ENCODE measurements at places on chromosomes 11 and 22.

- DNase-seq, result no peak
These were observed 99.8 kb upstream of the ALX4 start for GRCh38 chr11:44409558-44410236.

GRCh38 chr11:128806506-128807261 lies 60.4 kb downstream of the KCNJ1 start:
- no peak for DNase-seq

GRCh38 chr11:44530413-44531115 lies 34.9 kb upstream of the CD82 start:
- DNase-seq, result no peak

DNA sequence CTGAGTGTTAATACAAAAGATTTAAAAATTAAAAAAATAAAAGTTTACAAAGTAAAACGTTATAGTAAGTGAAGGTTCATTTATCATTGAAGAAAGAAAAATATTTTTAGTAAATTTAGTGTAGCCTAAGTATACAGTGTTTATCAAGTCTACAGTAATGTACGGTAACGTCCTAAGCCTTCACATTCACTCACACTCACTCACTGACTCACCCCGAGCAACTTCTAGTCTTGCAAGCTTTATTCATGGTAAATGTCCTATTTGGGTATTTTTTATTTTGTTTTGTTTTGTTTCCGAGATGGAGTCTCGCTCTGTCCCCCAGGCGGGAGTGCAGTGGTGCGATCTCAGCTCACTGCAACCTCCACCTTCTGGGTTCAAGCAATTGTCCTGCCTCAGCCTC lies 8.8 kb downstream of the CASTOR1 start:
- DNase-seq, result no peak

DNA sequence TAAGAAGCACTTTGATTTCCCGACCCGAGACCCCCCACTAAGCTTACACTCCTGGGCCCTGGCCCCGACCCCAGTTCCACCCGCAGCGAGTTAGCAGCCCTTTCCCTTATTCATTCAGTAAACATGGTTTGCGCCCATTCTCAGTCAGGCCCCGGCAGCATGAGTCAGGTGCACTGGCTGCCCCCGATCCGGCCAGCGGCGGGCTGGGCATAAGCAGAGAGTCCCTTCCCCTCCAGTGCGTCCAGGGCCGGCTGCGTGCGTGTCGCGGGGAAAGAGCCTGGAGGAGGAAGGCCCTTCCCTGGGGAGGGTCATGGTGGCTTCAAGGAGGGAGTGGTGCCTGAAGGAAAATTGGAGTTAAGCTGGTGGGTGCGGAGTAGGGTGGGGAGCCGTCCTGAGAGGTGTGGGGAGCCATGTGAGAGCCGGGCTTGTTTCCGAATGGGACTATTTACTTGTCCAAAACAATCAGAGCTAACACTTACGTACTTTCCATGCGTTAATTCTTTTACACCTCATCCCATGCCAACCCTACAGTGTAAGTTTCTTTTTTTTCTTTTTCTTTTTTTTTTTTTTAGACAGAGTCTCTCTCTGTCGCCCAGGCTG lies 657 bp downstream of the IGHMBP2 start:
- no peak for DNase-seq

DNA sequence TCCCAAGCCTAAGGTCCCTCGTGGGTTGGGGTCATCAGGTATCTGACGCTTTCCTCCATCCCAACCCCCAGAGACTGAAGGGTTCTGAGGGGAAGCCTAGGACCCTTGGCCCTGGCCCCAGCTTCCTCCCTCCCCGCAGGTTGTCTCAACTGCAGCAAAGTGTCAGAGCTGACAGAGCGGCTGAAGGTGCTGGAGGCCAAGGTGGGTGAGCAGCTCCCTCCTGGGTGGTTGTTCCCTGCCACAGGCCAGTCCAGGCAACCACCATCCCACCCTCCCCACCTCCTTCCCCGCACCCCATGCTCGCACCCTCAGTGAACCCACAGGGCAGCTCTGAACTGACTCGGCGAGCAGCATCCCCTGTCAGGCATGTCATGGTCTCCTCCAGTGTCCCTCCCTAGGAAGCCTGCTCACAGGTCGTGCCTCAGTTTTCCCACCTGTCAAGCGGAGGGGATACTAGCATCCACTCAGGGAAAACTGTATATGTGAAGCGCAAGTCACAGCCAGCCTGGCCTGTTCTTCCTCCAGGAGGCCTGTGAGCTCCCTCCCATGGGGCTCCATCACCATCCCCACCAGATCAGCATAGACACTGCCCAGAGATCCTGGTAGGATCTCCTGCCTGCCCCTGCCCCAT lies 20.8 kb downstream of the EMID1 start:
- no peak for DNase-seq

GRCh38 chr11:104148074-104148473 lies 15.9 kb downstream of the PDGFD start:
- DNase-seq, result peak; percentile 71

- DNase-seq, result peak; percentile 74
These were observed 237.4 kb downstream of the TTC28 start for GRCh38 chr22:28442264-28442710.

GRCh38 chr22:19841641-19842392 lies 12.9 kb downstream of the GNB1L start:
- no peak for DNase-seq

DNA sequence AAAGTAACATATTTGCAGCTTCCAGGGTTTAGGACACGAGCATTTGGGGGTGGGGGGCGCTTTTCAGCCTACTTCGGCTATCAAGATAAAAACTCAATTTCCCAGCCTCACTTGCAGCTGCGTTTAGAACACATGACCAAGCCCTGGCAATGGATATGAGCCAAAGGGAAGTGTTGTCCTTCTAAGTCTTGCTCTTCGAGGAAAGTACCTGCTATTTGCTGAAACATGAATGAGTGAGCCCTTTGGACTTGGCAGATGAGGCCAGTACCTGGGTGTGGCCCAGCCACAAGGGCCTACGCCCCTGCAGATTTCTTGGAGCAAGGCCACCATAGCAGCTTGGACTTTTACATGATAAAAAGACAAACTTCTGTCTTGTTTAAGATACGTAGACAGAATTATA lies 60.2 kb upstream of the SORL1 start:
- no peak for DNase-seq

DNA sequence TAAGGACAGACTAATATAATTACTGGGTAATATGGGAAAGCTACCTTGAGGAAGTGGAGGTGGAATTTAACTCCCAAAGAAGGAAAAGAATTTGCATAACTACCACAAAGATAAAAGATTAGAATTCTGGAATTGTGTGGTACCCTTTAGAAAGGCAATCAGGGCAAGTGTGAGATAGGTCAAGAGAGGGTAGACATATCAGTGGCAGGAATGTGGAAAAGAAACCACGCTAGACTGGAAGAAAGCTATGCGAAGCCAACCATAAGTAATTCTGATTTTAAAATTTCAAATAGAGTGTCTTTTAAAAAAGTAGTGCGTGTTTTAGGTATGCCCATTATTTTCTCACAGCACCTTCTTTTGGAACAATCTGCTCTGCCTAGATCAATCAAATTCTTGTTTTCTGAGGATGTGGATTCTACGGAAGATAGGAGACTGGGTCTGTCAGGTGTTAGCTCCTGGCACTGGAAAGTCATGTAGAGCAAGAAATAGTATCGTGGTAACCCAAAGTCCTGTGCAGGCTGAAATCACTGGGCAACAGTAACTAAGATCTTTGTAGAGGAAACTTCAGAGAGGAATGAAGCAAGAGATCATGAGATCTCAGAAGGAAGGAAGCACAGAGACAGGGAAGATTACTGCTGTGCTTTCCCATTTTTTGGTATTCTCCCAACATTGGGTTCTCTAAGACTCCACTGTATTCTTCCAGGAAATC lies 111.3 kb upstream of the MTMR2 start:
- no peak for DNase-seq

GRCh38 chr22:37782340-37783168 lies 25.2 kb upstream of the GCAT start:
- peak; percentile 65 for DNase-seq

DNA sequence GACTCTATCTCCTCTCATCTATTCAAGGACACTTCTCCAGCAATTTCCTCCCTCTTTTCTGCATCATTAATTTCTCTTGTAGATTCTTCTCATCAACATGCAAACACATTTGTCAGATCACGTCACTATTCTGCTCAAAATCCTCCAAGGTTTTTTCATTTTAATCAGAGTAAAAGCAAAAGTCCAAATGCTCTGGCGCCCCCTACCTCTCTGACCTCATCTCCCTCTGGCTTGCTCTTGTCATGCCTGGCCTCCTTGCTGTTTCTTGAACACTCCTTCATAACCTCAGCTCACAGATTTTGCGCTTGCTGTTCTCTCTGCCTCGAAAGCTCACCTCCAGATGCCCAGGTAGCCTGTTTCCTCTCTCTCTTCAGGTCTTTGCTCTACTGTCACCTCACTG lies 22.4 kb downstream of the RTCB start:
- no peak for DNase-seq

DNA sequence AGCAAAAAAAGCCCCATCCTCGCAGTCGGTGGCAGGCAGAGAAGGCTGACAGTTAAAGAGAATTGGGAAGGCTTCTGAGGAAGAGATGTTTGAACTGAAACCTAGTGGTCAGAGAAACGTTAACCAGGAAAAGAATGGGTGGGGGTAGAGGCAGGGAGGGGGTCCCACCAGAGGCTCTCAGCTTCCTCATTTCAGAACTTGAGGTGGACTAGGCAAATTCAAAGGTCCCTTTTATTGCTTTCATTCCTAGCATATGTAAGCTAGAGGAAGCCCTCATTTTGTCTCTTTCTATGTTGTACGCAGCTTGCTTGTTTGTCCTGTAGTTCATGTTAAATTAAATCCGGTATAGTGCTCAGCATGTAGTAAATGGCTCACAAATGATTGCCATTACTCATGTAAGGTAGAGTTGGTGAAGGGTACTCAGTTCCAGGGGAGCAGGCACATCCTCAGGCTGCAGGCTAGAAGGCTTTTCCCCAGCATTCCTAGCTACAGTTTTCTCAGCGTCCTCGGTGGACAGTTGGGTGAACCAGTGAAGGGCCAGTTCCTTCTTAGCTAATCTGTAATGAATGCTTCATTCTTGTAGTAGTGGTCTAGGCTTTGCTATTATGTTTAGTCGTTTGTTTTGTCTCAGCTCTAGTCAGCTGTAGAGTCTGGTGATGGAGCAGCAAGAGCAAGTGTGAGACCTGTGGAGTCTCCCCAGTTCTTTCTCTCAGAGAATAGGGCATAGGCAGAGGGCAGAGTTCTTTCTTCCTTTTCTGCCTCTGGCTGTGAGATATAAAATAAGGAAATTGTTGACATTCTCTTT lies 58.6 kb downstream of the UVRAG start:
- no peak for DNase-seq

DNA sequence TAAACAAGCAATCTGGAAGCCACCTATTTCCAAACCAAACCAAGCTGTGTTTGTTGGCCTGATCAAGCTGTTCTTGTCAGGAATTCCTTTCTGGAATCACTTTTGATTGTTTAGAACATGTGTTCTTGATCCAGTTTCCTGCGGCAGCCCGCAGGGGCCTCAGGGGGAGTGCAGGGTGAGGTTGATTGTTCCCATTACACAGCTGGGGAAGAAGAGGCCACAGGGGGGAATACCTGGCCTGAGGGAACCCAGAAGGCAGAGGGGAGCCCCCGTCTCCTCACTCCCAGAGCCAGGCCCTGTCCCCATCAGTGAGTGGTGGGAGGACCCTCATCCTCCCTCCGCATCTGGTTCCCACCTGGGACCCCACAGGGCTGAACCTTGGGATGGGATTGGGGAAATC lies 4.2 kb downstream of the MRGPRD start:
- DNase-seq, result peak; percentile 64

GRCh38 chr22:19352766-19353165 lies 61.2 kb upstream of the CLTCL1 start:
- no peak for DNase-seq

DNA sequence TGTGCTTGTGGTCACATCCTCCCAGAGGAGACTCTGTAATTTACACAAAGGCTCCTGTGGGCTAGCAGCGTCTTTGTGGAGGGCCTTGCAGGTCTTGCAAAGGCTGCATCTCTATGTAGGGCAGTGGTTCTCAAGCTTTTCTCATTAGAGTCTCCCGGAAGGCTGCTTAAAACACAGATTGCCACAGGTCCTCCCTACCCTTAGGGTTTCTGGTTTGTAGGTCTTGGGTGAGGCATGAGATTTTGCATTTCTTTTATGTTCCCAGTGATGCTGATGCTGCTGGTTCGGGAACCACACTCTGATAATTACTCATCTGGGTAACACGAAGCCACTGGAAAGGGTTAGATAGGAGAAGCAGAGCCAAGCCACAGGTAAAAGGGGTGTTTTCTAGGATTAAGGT lies 151.3 kb upstream of the ZBED5 start:
- no peak for DNase-seq

- DNase-seq, result no peak
These were observed 6.9 kb downstream of the SCGB1C1 start for GRCh38 chr11:199782-200181.

GRCh38 chr11:113494021-113494420 lies 18.8 kb upstream of the DRD2 start:
- DNase-seq, result no peak

DNA sequence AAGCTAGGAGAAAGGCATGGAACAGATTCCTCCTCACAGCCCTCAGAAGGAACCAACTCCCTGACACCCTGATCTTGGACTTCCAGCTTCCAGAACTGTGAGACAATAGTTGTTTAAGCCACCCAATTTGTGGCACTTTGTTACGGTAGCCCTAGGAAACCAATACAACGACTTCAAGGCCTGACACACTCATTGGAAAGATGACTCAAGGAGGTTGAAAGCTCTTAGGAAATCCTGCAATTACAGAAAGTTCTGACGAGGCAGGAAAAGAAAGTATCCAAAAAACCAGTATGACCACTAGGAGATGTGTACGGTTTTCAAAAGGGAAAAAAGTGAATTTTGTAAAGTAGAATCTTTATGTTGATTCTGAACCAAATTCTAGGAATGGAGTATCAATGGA lies 161.4 kb downstream of the SWAP70 start:
- DNase-seq, result peak; percentile 84

DNA sequence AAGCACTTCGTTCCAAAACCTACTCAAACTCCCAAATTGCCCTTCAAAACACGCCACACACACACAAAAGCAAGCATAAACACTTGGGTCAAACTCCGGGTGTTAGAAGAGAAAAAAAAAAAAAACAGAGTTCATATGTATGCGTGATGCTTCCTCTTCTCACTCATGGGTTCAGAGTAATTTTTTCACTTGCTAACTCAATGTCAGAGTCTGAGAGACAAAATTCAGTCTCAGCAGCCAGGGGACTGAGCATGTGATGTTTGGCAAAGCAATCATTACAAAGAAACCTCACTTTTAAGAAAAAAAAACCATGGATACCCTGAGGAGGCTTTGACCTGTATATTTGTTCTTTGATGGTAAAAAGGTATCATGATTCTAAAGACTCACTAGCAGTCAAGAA lies 461.7 kb downstream of the NTM start:
- DNase-seq, result no peak
